ENCODE measurements at places on chromosomes 7 and 10. TPM values are rescaled to one million over a fixed set of nuclear protein-coding genes. Genes with fewer than 3 reads are reported as not detected.

DNA sequence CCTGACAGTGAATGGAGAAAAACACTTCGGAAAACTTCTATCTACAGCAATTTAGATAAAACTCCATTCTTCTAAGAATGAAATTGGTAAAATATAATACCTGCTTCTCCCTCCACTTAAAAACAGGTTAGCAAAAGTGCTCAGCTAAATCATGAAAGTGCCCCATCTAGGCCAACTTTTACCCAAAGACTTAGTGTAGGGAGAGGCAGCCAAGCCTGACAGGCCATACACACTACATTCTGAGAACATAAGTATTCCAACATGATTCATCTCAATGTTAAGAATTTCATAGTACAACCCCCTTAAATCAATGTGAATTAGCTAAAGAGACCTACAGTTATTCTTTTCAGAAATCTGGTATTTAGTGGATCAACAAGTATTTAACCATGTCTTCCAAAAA, 7.2 kb downstream of the FAM3C start:
- no peaks in the 10 kb centered on the region for H3K27me3 ChIP-seq
- no peak overlapping the region for H3K27ac ChIP-seq
- H3K36me3 ChIP-seq: no peaks in the 10 kb centered on the region
- H3K4me1 ChIP-seq: peaks cover 37% of the 10 kb centered on the region
- DNase-seq: no peak

DNA sequence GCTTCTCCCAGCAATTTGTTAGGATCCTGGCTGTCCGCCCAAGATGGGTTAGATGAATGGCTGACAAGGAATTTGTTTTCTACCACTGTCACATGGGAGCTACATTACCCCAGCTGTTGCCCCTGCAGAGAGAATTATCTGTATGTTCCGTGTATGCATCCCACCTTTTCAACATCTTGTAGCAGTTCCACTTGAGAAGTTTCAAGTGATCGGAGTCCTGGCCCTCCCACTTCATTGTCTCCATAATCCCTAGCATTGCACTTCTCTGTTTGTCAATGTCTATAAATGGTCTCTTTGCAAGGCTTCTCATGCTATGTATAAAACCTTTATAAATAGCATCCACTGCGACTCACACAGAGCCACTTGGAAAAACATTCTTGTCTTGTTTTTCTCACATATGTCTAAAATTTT, 972.5 kb downstream of the CNTNAP2 start:
- no peaks in the 10 kb centered on the region for H3K4me1 ChIP-seq
- H3K27ac ChIP-seq: no peak overlapping the region
- H3K36me3 ChIP-seq: no peaks in the 10 kb centered on the region
- H3K4me3 ChIP-seq: no peak overlapping the region

- H3K36me3 ChIP-seq: no peaks in the 10 kb centered on the region
- H3K27ac ChIP-seq: no peak overlapping the region
- no peaks in the 10 kb centered on the region for H3K4me1 ChIP-seq
- no peak overlapping the region for H3K4me3 ChIP-seq
These were observed 43.4 kb downstream of the EBLN1 start for GRCh38 chr10:22174442-22174841.

GRCh38 chr10:29228562-29228961, 60.3 kb upstream of the LYZL1 start:
- no peaks in the 10 kb centered on the region for H3K4me1 ChIP-seq
- H3K27me3 ChIP-seq: no peaks in the 10 kb centered on the region
- no peak overlapping the region for H3K4me3 ChIP-seq
- H3K36me3 ChIP-seq: no peaks in the 10 kb centered on the region

- no peak overlapping the region for H3K27ac ChIP-seq
- H3K36me3 ChIP-seq: no peaks in the 10 kb centered on the region
- H3K4me1 ChIP-seq: peaks cover 11% of the 10 kb centered on the region
- no peaks in the 10 kb centered on the region for H3K27me3 ChIP-seq
- peak; percentile 50 for DNase-seq
These were observed 27.3 kb downstream of the BNIP3 start for GRCh38 chr10:131954356-131954965.

Gene PHKG1
- 0.78 TPM for total RNA-seq

Gene FXYD4
- not detected for total RNA-seq

Gene HHEX
- total RNA-seq: 27.6 TPM

Gene ACTL6B
- 0.59 TPM for total RNA-seq

Gene IFIT2
- total RNA-seq: 1.9 TPM
